Dermis blood vessel endothelial cell (primary cell): ENCODE measurements at places on chromosomes 1 and 21. TPM values are rescaled to one million over a fixed set of nuclear protein-coding genes. Genes with fewer than 3 reads are reported as not detected.

Gene NCMAP
- total RNA-seq, result not detected in 2 replicates

DNA sequence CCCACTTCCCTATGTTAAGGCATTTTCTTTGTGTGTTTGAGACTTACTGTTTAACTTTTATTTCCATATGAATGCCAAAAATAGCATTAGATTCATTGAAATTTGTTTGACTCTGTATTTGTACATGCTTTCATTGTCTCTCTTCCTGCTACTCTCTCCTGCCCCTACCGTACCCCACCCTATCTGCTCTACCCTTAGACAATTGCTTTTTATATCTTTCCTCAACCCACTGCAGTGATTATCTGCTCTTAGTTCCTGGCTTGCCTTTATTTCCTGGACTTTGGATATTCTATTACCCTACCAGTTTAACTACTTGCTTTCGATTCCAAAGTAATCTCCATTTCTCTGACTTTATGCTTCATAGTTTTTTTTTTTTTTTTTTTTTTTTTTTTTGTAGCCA lies 10.5 kb downstream of the RAVER2 start:
- peak; percentile 50 for DNase-seq

DNA sequence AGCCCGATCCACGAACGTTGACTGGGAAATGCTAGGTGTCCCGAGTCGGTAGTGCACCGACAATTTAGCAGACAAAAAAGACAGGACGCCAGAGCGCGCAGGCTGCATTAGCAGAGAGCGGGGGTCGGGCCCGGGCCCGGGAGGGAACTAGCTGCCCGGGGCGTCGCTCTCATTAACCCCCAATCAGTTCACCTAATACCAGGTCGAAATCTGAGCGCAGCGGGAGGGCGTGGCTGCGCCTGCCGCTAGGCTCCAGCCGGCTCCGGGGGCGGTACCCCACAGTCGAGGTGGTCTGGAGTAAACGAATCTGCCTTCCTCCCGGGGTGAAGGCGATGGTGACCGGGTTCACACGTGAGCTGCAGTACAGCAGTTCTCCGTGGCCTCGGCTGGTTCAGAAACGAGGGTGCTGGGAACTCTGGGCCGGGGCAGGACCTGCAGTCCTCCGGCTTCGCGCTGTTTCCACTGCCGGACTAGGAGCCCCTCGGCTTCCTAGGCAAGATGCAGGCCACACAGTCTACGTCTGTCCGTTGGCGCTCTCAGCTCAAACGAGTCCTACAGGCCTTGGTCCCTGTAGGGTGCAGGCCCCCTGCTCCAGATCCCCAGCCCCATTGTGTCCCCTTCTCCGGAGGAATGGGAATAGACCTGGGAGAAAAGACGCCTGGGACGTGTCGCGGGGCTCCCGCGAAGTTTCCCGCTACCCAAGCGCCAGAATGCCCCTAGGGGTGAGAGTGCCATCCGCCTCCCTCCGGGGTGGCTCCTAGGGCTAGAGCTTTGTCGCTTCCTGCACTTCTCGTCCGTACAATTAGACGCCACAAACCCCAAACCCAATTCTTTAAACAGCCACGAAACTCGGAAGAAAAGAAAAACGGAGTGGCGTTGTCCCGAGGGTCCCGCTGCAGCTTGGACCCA lies 2.0 kb downstream of the GFI1 start:
- peak; percentile 15 for DNase-seq

DNA sequence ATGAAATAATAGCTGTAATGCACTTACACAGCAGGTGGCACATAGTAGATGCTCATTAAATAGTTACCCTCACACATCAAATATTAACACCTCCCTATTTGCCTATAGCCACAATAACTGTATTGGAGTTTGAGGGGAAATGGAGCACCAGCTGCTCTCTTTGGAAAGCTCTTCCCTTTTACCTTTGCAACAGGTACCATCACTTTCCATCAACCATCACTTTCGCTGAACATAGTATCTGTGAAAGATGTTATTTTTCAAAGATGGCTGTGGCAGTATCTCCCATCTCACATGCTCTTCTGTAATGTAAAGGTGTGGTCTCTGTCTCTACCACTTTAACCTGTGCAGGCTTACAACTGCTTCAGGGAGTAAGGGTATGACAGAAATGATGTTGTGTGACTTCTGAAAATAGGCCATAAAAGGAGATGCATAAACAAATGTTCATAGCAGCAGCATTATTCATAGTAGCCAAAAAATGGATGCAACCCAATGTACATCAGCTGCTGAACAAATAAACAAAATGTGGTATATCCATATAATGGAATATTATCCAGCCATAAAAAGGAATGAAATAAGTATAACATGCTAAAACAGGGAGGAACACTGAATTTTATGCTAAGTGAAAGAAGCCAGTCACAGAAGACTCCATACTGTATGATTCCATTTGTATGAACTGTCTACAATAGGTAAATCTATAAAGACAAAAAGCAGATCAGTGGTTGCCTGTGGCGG lies 288.3 kb downstream of the AKT3 start:
- DNase-seq, result no peak

Gene NTRK1
- not detected in 2 replicates for total RNA-seq

- peak; percentile 73 for DNase-seq
These were observed 156.6 kb downstream of the AK5 start for GRCh38 chr1:77438236-77438913.

DNA sequence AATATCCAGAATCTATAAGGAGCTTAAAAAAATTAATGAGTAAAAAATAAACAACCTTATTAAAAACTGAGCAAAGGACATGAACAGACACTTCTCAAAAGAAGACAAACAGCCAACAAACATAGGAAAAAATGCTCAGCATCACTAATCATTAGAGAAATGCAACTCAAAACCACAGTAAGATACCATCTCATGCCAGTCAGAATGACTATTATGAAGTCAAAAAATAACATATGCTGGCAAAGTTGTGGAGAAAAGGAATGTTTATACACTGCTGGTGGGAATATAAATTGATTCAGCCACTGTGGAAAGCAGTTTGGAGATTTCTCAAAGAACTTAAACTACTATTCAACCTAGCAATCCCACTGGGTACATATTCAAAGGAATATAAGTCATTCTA lies 25.3 kb downstream of the PIGK start:
- no peak for DNase-seq

Gene CYYR1
- total RNA-seq, result 20.1 and 26.9 TPM in 2 replicates

Gene COL6A1
- 8.5 and 32.7 TPM in 2 replicates for total RNA-seq

Gene LHX8
- total RNA-seq, result not detected in 2 replicates

- no peak for DNase-seq
These were observed 8.5 kb upstream of the CPT2 start for GRCh38 chr1:53188099-53188498.

Gene NCF2
- total RNA-seq, result not detected in 2 replicates

DNA sequence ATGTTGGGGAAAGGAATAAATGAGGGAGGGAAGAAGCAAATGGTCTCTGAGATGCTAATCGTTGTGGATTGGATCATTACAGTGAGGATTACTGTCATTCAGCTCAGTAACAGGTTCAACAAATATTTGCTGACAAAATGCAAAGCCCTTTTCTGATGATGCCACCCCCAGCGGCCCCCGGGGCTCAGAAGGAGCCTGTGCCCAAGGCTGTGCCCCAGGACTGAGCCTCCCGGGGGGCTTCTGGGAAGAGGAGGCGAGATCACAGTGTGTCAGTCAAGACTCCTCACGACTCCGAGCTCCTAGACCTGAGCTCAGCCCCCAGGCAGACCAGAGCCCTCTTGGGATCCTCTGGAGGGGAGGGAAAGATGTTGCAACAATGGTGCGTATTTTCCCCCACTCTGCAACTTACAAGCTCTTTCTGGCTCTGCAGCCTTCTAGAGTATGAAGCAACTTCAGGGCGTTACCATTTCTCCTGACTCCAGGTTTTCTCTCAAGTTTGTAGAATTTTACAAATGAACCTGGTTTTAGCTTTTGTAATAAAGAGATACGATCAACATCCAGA lies 20.8 kb downstream of the EPHA8 start:
- DNase-seq, result no peak

GRCh38 chr21:34808569-34809204 lies 139.9 kb downstream of the CLIC6 start:
- DNase-seq, result peak; percentile 21

Gene SLC9A1
- total RNA-seq, result 5.6 and 20.1 TPM in 2 replicates

- DNase-seq, result no peak
These were observed 410.7 kb downstream of the SIPA1L2 start for GRCh38 chr1:232218955-232219865.

- no peak for DNase-seq
These were observed 60.3 kb downstream of the GALNT2 start for GRCh38 chr1:230127105-230128054.

- no peak for DNase-seq
These were observed 177.2 kb downstream of the LMX1A start for GRCh38 chr1:165179306-165179705.

GRCh38 chr1:21608798-21609197 lies 60.4 kb downstream of the RAP1GAP start:
- DNase-seq, result no peak

DNA sequence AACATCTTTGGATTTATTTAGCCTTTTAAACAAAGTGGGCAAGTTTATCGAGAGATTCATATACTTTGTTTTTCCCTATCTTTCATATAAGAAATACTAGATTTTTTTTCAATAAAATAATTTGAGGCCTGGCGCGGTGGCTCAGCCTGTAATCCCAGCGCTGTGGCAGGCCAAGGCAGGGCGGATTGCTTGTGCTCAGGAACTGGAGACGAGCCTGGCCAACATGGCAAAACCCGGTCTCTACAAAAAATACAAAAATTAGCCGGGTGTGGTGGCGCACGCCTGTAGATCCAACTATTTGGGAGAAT lies 1.6 kb upstream of the CDC14A start:
- no peak for DNase-seq

Gene CFAP74
- not detected in 2 replicates for total RNA-seq

GRCh38 chr1:19606817-19607642 lies 37.1 kb upstream of the NBL1 start:
- no peak for DNase-seq

DNA sequence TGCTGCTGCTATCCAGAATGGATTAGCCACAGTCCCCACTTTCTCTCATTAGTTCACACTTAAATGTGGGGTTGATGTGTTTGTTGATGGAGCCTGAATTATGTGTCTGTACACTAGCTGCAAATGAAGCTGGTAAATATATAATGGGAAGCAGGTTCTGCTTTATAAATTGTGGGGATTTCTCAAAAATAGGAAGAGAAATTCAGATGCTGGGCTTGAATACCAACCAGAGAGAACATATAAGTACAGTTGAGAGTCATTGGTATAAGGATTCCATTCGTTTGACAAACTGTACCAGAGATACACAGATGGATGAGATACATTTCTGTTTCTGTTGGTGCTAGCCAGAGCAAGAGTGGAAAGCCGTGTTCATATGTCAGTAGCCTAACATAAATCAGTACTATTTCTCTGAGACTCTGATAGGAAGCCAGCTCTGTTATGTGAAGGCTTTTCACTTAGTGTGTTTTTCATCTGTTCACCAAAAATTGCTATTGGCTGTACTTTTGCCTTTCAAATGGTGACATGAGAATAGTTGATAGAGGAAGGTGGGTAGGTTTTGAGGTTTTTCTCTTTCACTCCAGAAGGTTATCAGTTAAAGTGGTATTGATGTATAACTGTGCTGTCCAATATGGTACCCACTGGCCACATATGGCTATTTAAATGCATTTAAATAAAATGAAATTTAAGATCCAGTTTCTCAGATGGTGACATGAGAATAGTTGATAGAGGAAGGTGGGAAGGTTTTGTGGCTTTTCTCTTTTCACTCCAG lies 15.6 kb downstream of the SMG7 start:
- no peak for DNase-seq

Gene TMEM269
- not detected in 2 replicates for total RNA-seq

- peak; percentile 84 for DNase-seq
These were observed 283.4 kb downstream of the ASTN1 start for GRCh38 chr1:176880955-176881595.

DNA sequence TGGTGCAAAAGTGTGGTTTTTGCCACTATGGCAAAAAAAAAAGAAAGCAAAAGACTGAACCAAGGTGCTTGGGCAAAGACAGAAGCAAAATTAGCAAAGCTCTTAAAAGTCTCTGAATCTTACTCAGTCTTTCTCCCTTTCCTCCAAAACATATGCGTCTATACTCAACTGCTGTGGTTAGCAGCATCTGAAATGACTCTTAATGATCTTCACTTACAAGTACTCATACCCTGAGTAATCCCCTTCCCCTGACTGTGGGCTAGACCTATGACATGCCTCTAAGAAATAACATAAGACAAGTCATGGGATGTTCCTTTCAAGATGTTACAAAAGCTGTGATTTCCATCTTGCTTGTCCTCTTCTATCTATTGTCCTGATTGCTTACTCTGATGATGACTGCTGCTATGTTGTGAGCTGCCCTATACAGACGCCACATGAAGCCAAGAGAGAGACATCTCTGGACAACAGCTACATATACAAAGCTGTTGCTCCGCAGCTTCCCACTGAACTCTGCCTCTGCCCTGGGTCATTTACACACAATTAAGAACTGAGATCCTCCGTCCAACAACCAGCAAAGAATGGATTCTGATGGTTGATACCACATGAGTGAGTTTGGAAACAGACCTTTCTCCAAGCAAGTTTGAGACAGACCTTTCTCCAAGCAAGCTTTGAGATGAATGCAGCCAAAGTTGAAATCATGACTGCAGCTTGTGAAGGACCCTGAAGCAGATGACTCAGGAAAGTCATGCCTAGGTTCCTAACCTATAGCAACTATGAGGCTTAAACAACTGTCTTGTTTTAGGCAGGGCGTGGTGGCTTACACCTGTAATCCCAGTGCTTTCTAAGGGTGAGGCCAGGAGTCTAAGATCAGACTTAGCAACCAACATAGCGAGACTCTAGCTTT lies 55.2 kb downstream of the PUM1 start:
- DNase-seq, result no peak

DNA sequence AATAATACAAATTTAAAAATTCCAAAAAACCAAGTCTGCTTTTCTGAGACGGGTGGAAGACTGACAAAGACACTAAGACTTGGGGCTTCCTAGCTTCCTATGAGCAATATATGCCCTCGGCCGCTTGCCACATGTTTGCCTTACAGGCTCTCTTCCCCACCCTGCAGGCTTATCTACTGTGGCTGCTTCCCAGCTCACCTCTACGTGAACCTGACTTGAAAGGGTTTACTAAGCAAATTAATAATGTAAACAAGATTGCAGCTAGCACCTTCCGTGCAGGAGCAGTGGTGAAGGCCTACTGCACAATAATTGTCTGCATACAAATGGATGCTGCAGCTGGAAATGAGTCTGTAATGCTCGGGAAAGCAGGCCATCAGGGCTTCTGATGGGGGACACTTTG lies 152.9 kb upstream of the DAB1 start:
- DNase-seq, result no peak

Gene CDK18
- total RNA-seq, result 0.65 and 1.7 TPM in 2 replicates

Gene KHDRBS1
- total RNA-seq, result 60.9 and 143 TPM in 2 replicates

- DNase-seq, result no peak
These were observed 1267.6 kb upstream of the ADGRL2 start for GRCh38 chr1:80533093-80533492.

Gene TTC39A
- total RNA-seq, result 2.9 and 4.1 TPM in 2 replicates

Gene SPRR2D
- not detected in 2 replicates for total RNA-seq

DNA sequence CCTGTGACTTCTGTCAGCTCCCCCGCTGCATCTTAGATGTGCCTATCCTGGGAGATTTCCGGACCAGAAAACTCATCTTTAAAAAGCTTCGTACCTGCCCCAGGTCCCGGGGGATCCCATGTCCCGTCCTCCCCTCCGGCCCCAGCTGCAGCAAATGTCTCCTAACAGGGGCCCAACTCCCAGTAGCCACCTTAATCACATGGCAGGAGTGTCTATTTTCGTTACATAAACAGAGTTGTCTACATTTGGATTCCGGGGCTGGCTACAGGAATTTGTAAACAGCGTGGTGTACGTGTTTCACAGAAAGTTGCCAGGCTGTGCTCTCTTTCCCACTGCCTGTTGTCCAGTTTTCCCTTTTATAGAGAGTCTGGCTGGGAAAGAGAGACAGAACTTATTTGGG lies 17.9 kb upstream of the KCNE2 start:
- DNase-seq, result no peak
